ENCODE measurements at places on chromosomes 2 and 18.

GRCh38 chr2:10765914-10766313 is 44.5 kb downstream of the ATP6V1C2 start:
- DNase-seq, result no peak

GRCh38 chr2:207334624-207335371 is 169.1 kb upstream of the KLF7 start:
- peak; percentile 97 for DNase-seq

GRCh38 chr2:10954416-10954815 is 42.7 kb downstream of the KCNF1 start:
- DNase-seq, result no peak

GRCh38 chr2:195031411-195031810 is 625.6 kb upstream of the SLC39A10 start:
- DNase-seq, result no peak

Measured in fibroblast of skin of left biceps (primary cell).